ENCODE measurements at places on chromosomes 4 and X. TPM values are rescaled to one million over a fixed set of nuclear protein-coding genes. Genes with fewer than 3 reads are reported as not detected.

- H3K27ac ChIP-seq = no peak overlapping the region
- H3K27me3 ChIP-seq = no peaks in the 10 kb centered on the region
- H3K4me1 ChIP-seq = peaks cover 8% of the 10 kb centered on the region
- DNase-seq = no peak
Observed at GRCh38 chr4:53194727-53195126, 171.1 kb downstream of the SCFD2 start.

DNA sequence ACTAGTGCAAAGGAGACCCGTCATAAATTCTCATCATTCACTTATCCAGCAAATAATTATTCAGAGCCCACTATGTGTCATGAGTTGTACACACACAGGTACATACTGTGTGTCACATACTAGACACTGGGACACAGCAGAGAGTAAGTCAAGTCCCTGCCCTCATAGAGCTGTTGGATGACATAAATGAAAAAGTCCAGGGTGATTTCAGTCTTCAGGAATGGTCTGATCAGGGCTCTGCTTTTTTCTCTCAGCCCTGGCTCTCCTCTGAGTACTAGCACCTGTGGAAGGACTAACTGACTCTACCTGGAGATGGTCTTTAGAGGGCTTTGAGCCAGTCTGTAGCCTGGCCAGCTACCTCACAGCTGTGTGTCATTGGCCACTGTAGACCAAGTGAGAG is 198.0 kb upstream of the LEF1 start:
- no peak overlapping the region for H3K27ac ChIP-seq
- DNase-seq = no peak
- H3K27me3 ChIP-seq = no peaks in the 10 kb centered on the region
- H3K36me3 ChIP-seq = no peaks in the 10 kb centered on the region
- H3K4me3 ChIP-seq = no peak overlapping the region

- H3K4me3 ChIP-seq = no peak overlapping the region
- DNase-seq = no peak
- no peaks in the 10 kb centered on the region for H3K36me3 ChIP-seq
- H3K4me1 ChIP-seq = no peaks in the 10 kb centered on the region
Observed at GRCh38 chr4:2879026-2879425, 35.4 kb downstream of the ADD1 start.

DNA sequence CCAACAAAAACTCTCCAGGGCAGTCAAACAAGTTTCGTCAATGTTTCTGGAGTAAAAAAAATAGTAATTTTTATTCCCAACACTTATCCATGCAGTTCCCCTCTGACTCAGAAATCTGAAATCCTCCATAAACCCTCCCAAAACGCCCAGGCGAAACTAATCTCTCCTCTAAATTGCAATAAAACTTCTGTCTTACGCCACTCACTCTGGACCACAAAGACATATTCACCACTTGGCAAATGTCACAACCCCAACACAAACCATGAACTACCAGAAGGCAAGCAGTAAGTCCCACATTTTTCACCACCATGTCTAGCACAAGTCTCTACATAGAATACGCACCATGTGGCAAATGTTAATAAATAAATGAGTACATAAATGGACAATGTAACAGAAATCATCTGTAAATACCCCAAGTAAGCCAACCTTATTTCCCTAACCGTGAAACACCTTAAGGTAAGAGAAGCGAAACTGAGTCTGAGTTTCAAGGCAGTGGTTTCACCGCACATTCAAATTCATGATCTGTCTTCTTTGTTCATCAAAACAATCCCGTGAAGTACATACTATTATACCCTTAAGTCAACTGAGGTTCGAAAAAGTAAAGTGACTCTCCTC is 1.6 kb downstream of the PAPSS1 start:
- no peaks in the 10 kb centered on the region for H3K27me3 ChIP-seq
- H3K36me3 ChIP-seq = peaks cover 7% of the 10 kb centered on the region
- H3K27ac ChIP-seq = no peak overlapping the region
- DNase-seq = no peak

GRCh38 chr4:122005064-122005755 is 53.4 kb upstream of the TRPC3 start:
- peak; percentile 51 for DNase-seq
- peaks cover 26% of the 10 kb centered on the region for H3K4me1 ChIP-seq
- H3K4me3 ChIP-seq = no peak overlapping the region
- peak overlapping the region; percentile 7 for H3K27ac ChIP-seq

DNA sequence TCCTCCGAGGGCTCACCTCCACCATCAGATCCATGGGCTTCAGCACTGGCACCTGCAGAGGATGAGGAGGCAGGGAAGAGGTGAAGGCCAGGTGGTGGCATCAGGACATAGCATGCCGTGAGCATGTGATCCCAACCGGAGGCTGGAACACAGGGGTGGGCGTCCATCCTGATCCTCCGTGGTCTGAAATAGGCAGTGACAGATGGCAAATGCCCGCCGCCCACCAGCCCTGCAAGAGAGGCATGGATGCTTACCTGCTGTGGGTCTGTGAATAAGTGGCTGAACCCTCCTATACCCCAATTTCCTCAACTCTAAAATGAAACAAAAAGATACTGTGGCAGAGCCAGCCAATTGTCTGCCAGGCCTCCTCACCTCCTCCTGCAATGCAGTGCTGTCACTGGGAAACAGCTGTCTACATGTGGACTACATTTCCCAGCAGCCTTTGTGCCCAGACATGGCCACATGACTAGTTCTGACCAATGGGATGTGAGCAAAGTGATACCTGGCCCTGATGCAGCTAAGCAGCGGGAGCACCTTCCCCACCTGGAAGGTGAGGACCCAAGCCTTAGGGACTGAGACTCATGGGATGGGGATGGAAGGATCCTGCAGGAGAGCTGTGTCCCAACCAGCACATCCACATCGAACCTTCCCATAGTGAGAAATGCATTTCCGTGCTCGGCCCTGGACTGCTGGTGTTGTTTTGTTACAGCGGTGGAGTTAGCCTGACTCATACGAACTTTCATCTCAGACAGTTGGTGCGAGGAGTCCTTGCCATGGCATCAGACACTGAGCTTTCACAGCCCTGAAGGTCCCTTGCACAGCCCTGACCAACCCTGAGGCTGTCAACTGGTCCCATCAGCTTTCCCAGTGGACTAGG is 99.5 kb downstream of the PPP2R2C start:
- H3K27ac ChIP-seq = no peak overlapping the region
- no peak overlapping the region for H3K4me3 ChIP-seq
- no peaks in the 10 kb centered on the region for H3K4me1 ChIP-seq
- H3K36me3 ChIP-seq = no peaks in the 10 kb centered on the region
- DNase-seq = no peak
- no peaks in the 10 kb centered on the region for H3K27me3 ChIP-seq

DNA sequence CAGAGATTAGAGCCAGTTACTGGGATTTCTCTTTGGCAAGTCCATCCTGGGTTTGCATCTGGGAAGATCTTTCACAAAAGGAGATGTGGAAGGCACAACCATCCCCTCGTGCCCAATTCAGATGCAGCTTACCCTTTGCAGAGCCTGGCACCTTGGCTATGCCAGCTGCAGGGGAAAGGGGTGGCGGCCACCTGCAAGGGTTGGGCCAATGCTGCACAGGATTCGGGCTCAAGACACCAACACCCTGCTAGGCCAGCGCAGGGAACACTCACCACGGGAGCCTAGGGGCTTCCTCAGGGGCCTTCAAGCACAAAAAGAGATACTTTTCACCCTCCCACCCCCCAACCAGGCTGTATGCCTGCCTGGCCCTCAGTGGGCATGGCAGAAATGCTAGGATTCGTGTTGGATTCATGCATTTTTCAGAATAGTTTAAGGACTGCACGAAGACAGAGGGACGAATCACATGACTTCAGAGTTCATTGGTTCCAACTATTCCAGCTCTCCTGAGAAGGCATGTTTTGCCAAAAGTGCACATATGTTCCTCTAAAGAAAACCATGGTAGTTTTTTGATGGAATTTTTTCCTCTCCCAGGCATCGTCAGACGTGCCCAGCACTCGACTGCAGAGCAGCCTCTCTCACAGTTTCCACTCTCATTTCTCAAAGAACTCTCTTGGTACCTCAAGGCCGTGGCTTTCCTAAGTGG is 94.4 kb downstream of the PHKA2 start:
- no peaks in the 10 kb centered on the region for H3K36me3 ChIP-seq
- no peaks in the 10 kb centered on the region for H3K27me3 ChIP-seq

DNA sequence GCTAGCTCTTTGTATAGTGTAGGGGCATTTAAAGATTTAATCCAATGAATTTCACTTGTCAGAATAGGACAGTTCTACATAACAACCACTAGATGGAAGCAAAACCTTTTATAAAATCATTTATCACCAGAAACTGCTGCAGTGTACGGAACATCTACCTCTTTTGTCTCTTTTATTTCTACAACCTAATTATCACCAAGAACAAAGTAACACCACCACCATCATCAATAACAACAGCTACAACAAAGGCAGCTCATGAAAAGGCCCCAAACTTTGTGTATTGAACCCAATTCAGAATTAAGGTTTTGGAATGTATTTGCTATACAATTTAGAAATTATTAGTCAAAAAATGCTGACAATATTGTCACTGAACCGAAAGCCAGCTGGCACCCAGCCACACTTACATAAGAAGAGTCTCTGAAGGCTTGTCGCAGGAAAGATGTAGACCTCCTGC is 260.9 kb upstream of the RPS6KA3 start:
- no peaks in the 10 kb centered on the region for H3K36me3 ChIP-seq
- H3K27ac ChIP-seq = no peak overlapping the region
- DNase-seq = peak; percentile 11
- H3K4me3 ChIP-seq = no peak overlapping the region
- H3K4me1 ChIP-seq = peaks cover 5% of the 10 kb centered on the region

GRCh38 chr4:76293772-76294171 is 12.8 kb upstream of the STBD1 start:
- H3K4me1 ChIP-seq = no peaks in the 10 kb centered on the region
- H3K36me3 ChIP-seq = no peaks in the 10 kb centered on the region
- H3K4me3 ChIP-seq = no peak overlapping the region
- DNase-seq = no peak
- H3K27ac ChIP-seq = no peak overlapping the region

DNA sequence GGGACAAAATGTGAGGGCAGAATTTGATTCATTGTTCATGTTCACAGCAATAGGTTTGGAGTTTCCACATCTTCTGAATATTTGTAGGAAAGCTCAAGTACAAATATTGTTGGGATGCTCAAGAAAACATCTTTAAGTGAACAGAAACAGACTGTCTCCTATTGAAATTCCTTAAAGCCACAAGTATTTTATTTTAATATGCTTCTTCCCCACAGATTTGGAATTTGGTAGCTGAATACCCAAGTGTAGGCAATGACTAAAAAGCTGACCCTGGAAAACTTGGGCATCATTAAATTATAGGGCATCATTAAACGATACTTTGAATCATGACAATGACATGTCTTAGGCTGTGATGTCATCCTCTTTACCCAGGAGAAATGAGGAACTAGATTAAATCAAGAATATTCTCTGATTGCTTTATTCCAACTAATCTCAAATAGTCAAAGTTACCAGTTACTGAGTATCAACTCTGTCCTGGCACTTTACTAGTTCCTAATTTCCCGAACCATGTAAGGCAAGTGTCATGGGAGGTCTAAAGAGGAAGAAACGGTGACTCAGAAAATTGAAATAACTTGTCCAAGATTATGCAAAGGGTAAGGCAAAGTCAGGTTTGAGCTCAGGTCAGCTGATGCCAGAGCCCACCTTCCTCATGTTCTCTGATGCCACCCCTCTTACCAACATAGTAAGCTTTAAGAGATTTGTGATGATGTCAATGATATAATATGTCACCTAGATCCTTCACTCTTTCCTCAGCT is 223.1 kb upstream of the LEF1 start:
- H3K27me3 ChIP-seq = no peaks in the 10 kb centered on the region
- no peak overlapping the region for H3K27ac ChIP-seq
- no peak for DNase-seq
- H3K36me3 ChIP-seq = no peaks in the 10 kb centered on the region
- no peak overlapping the region for H3K4me3 ChIP-seq
- H3K4me1 ChIP-seq = peaks cover 14% of the 10 kb centered on the region

- no peak for DNase-seq
- no peak overlapping the region for H3K4me3 ChIP-seq
- H3K27me3 ChIP-seq = no peaks in the 10 kb centered on the region
- H3K27ac ChIP-seq = no peak overlapping the region
- no peaks in the 10 kb centered on the region for H3K4me1 ChIP-seq
Observed at GRCh38 chr4:113086172-113086695, 36.8 kb downstream of the ANK2 start.

GRCh38 chrX:51487960-51488267 is 8.5 kb downstream of the NUDT11 start:
- no peaks in the 10 kb centered on the region for H3K27me3 ChIP-seq
- no peaks in the 10 kb centered on the region for H3K4me1 ChIP-seq
- H3K4me3 ChIP-seq = no peak overlapping the region
- H3K27ac ChIP-seq = no peak overlapping the region
- peak; percentile 6 for DNase-seq

GRCh38 chrX:149398027-149398426 is 107.1 kb downstream of the IDS start:
- no peak overlapping the region for H3K4me3 ChIP-seq
- H3K27ac ChIP-seq = no peak overlapping the region
- no peak for DNase-seq
- H3K27me3 ChIP-seq = no peaks in the 10 kb centered on the region

DNA sequence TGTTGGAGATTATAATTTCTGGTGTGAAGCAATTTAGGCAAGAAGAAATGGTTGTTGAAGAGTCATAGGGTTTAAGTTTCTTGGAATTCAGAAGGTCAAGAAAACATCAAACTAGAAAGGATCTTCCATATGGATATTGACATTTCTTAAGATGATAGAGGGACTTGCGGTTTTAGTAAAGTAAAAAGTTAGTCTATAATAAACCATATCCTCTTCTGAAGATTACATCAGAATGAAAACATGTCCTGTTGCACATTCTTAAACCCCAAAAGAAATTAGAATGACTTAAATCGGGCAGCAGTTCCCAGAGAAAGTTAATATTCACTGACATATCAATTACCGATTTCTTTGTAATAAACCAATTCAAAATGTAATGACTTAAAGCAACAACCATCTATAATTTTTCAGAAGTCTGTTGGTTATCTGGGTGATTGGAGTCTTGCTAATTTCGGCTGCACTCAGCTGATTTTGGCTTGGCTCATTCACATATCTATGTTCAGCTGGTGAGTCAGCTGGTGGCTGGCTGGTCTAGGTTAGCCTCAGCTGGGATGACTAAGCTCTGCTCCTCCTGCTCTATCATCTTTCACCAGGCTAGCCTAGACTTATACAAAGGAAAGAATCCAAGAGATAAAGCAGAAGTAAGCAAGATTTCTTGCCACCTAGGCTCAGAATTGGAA is 24.4 kb upstream of the DYNLT3 start:
- H3K4me3 ChIP-seq = no peak overlapping the region
- peaks cover 27% of the 10 kb centered on the region for H3K4me1 ChIP-seq
- DNase-seq = no peak
- no peaks in the 10 kb centered on the region for H3K36me3 ChIP-seq
- no peaks in the 10 kb centered on the region for H3K27me3 ChIP-seq

GRCh38 chrX:38305971-38306370 is 21.3 kb downstream of the RPGR start:
- no peaks in the 10 kb centered on the region for H3K27me3 ChIP-seq
- no peak overlapping the region for H3K27ac ChIP-seq
- DNase-seq = no peak
- H3K4me1 ChIP-seq = no peaks in the 10 kb centered on the region
- H3K4me3 ChIP-seq = no peak overlapping the region
- no peaks in the 10 kb centered on the region for H3K36me3 ChIP-seq

- H3K27ac ChIP-seq = no peak within 1 kb of the TSS
- no peaks in the 10 kb centered on the region for H3K36me3 ChIP-seq
- H3K27me3 ChIP-seq = no peaks in the 10 kb centered on the region
Observed at GRCh38 chrX:70049925-70050324, at the start of gene AWAT2. AWAT2 (minus strand) TSS chrX:70049938; CDS start chrX:70049932, 6 bp downstream.

STPG2 gene
- not detected for total RNA-seq

NAT8L gene
- total RNA-seq = not detected

PNMA3 gene
- total RNA-seq = not detected

MCF2 gene
- not detected for total RNA-seq

FAM9C gene
- not detected for total RNA-seq

ZNF718 gene
- total RNA-seq = 0.05 TPM

RNF150 gene
- 26.1 TPM for total RNA-seq

SPINK2 gene
- not detected for total RNA-seq

BMPR1B gene
- total RNA-seq = not detected

TCP11X1 gene
- not detected for total RNA-seq

FABP2 gene
- total RNA-seq = not detected

Data from SJSA1 (cell line).